ENCODE measurements at places on chromosomes 3 and 15. TPM values are rescaled to one million over a fixed set of nuclear protein-coding genes. Genes with fewer than 3 reads are reported as not detected.
A peak's percentile ranks its signal among the peaks of the same experiment; 100 is the strongest.

Gene TMEM212
- total RNA-seq: not detected

Gene PDZRN3
- total RNA-seq: not detected

Gene TGM4
- total RNA-seq: not detected

Gene APBA2
- total RNA-seq: 9.1 TPM

GRCh38 chr3:194571491-194572142, 61.6 kb downstream of the TMEM44 start:
- no peaks in the 10 kb centered on the region for H3K36me3 ChIP-seq
- no peak overlapping the region for H3K4me3 ChIP-seq
- H3K27me3 ChIP-seq: peaks cover 22% of the 10 kb centered on the region
- no peak for DNase-seq
- peaks cover 28% of the 10 kb centered on the region for H3K4me1 ChIP-seq
- H3K27ac ChIP-seq: no peak overlapping the region

- H3K4me3 ChIP-seq: no peak overlapping the region
- H3K27me3 ChIP-seq: no peaks in the 10 kb centered on the region
- no peak for DNase-seq
- peaks cover 19% of the 10 kb centered on the region for H3K4me1 ChIP-seq
- no peaks in the 10 kb centered on the region for H3K36me3 ChIP-seq
These were observed 104.9 kb upstream of the SPATA12 start for GRCh38 chr3:56955492-56956111.

DNA sequence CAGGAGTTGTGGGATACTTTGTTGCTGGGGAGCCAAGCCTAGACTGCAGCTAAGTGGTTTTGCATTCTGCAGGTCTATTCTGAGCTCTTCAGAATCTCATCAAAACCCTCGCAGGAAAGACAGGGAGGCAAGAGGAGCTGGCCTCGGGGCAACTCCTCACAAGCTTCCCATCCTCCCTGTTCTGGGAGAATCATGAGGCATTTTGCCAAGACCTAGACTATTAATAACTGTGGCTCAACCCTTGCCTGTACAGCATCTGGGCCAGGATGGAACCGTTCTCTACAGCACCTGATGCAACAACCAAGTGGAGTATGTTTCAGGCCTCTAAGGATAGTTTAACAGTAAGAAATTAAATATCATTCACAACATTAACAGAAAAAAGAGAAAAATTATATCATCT, 20.2 kb upstream of the SLC6A20 start:
- H3K4me1 ChIP-seq: no peaks in the 10 kb centered on the region
- H3K4me3 ChIP-seq: no peak overlapping the region
- DNase-seq: no peak
- no peaks in the 10 kb centered on the region for H3K36me3 ChIP-seq
- no peak overlapping the region for H3K27ac ChIP-seq
- H3K27me3 ChIP-seq: no peaks in the 10 kb centered on the region

- H3K4me3 ChIP-seq: no peak overlapping the region
- peak; percentile 30 for DNase-seq
- H3K27me3 ChIP-seq: no peaks in the 10 kb centered on the region
- H3K4me1 ChIP-seq: no peaks in the 10 kb centered on the region
These were observed 41.6 kb downstream of the KLHL18 start for GRCh38 chr3:47324278-47324865.

DNA sequence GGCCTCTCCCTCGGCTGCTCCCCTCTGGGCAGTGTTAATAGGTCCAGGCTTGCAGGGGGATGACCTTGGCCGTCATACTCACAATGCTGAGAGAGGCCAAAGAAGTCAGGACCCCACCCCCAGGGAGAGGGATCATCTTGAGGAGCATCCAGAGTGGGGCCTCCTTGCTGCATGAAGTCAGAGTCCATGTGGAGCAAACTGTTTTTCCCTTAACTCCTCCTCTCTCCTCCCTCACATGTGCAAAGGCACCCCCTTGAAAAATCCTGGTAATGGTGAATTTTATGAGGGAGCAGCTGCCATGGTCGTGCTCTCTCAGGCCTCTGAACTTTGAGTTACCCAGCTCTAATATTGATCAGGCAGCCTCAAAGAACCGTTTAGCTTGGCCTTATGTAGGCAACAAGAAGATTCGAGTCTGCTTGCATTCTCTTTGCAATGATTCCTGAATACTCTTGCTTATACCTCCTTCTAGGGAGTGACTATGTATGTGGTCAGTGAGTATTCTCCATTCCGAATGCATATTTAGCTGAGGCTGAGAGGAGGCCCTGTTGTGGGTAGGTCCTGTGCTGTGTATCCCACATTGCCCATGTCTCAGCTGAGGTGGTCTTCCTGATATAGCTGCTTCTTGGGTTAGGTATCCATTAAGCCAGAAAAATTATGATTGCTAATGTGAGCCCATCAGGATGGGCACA, 23.1 kb upstream of the RPL39L start:
- no peaks in the 10 kb centered on the region for H3K36me3 ChIP-seq
- DNase-seq: no peak
- no peak overlapping the region for H3K4me3 ChIP-seq
- H3K27ac ChIP-seq: no peak overlapping the region
- H3K27me3 ChIP-seq: peaks cover 18% of the 10 kb centered on the region

DNA sequence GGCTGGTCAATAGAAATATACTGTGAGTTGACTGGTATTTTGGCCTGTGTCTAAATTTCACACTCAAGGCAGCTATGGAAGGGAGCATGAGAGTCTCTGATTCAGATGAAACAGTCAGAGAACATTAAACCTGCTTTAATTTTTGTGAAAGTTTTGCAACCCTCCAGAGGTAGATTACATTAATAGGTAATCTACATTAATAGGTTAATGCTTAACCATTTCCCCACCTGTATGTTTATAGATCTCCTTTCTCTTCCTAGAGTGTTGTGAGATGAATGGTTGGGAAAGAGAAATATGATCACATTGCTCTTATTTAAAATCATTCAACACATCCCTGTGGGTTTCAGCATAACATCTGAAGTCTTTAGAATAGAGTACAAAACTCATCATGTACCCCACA, 586.9 kb upstream of the DPPA4 start:
- H3K36me3 ChIP-seq: no peaks in the 10 kb centered on the region
- H3K4me3 ChIP-seq: no peak overlapping the region
- H3K27me3 ChIP-seq: no peaks in the 10 kb centered on the region

GRCh38 chr3:17336291-17336690, 406.1 kb downstream of the TBC1D5 start:
- H3K36me3 ChIP-seq: no peaks in the 10 kb centered on the region
- H3K27ac ChIP-seq: no peak overlapping the region
- H3K4me1 ChIP-seq: no peaks in the 10 kb centered on the region
